ENCODE measurements at places on chromosomes 7 and 10. TPM values are rescaled to one million over a fixed set of nuclear protein-coding genes. Genes with fewer than 3 reads are reported as not detected.
A peak's percentile ranks its signal among the peaks of the same experiment; 100 is the strongest.

The FAM25A gene
- total RNA-seq = not detected

The TRIM50 gene
- 0.56 TPM for total RNA-seq

The LIPF gene
- not detected for total RNA-seq

The CDHR1 gene
- 0.09 TPM for total RNA-seq

The CYP3A4 gene
- total RNA-seq = 960 TPM

GRCh38 chr7:10075866-10076265, 897.8 kb upstream of the PHF14 start:
- no peak for DNase-seq

DNA sequence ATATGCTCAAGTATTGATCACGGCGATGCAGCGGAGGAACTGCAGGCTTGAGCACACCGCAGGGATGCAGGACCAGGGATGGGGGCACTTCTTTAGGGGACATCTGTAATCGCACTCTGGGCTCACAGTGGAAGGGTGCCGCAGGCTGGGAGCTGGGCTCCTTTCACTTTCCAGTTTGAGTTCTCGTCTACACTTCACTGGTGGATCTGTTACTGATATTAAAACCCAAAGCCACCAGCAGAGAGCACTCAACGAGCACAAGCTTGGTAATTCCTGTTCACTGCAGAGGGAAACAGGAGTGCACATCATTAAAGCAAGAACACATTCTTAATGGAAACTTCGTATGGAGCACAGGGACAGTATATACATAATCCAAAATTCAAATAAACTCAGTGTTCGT, 91.3 kb downstream of the PARD3 start:
- peak; percentile 65 for DNase-seq

DNA sequence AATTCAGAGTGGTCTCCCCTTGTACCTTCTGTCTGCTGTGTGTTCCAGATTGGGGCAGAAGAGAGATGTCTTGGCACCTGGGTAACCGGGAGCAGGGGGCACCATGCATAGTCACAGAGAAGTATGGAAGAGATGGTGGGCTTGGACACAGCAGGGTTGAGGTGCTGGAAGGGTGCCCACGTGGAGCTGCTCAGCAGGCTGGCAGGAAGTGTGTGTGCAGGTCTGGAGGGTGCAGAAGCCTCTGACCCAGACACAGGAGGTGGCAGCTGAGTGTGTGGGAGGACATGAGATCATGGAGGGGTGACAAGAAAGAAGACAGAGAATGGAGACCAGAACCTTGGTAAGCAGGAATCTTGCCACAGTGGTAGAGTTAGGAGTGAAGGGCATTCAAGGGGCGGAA, 42.3 kb upstream of the DUSP5 start:
- no peak for DNase-seq

- DNase-seq = no peak
Measured at GRCh38 chr10:99233000-99233688, 2.5 kb downstream of the HPSE2 start.

- no peak for DNase-seq
Measured at GRCh38 chr7:101635484-101635883, 6.4 kb upstream of the MYL10 start.

DNA sequence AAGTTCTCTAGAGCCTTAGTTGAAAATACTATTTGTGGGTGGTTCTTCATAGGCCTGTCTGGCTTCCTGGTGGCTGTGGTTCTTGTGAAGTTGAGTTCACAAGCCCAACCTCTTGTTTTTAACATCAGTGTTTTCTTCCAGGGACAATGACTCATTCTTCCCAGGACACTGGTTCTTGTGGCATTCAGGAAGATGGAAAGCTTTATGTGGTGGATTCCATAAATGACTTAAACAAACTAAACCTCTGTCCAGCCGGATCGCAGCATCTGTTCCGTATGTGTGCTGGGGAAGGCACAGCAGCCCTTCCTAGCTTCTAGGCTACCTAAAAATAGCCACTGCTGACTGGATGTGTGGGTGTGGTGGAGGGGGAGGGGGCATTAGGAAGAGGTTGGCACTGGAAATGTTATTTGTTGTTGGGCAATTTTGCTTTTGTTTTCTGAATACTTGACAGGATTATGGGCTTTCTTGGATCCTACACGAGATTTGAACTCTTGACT, 3.9 kb downstream of the LSMEM1 start:
- no peak for DNase-seq

DNA sequence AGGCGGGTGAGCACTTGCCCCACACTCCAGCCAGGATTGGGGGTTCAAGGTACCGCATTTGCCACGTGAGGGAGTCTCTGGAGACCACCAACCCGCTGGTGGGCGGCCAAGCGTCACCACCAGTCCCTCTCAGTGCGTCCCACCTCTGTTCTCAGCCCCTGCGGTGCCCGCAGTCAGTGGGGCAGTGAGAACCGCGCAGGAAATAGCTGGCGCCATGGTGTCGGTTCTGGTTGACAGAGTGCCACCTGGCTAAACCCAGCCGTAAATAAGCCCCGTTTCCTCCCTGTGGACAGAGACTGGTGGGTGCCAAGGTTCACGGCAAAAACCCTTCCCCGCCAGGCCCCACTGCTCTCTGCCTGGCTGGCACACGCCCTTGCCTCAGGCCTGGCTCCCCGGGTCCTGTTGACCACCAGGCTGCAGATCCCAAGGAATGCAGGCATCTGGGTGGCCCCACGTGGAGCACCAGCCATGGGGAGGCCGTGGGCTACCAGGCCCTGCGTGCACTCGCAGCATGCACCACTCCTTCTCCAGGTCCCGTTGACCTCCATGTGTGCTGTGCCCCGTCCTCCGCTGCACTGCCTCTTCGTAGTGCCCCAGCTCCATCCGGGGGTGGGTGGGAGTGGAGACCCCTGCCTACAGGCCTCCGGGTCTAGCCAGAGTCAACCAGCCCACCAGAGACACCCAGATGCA, 140.0 kb downstream of the LHPP start:
- DNase-seq = peak; percentile 13

GRCh38 chr7:119392-120163, 72.8 kb upstream of the FAM20C start:
- peak; percentile 72 for DNase-seq

- DNase-seq = no peak
Measured at GRCh38 chr7:47804767-47805545, 143.3 kb downstream of the PKD1L1 start.

DNA sequence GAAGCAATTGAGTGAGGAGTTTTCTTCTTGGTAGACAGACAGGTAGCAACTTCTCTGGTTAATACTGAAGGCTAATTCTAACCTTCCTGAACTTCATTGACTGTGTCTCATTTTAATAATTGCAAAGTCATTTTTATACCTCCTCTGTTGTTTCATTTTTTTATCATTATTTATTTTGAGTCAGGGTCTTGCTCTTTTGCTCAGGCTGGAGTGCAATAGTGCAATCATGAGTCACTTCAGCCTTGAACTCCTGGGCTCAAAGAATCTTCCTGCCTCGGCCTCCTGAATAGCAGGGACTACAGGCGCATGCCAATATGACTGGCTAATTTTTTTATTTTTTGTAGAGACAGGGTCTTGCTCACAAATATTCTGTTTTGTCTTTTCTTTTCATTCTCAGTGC, 45.4 kb downstream of the APBB1IP start:
- DNase-seq = no peak

DNA sequence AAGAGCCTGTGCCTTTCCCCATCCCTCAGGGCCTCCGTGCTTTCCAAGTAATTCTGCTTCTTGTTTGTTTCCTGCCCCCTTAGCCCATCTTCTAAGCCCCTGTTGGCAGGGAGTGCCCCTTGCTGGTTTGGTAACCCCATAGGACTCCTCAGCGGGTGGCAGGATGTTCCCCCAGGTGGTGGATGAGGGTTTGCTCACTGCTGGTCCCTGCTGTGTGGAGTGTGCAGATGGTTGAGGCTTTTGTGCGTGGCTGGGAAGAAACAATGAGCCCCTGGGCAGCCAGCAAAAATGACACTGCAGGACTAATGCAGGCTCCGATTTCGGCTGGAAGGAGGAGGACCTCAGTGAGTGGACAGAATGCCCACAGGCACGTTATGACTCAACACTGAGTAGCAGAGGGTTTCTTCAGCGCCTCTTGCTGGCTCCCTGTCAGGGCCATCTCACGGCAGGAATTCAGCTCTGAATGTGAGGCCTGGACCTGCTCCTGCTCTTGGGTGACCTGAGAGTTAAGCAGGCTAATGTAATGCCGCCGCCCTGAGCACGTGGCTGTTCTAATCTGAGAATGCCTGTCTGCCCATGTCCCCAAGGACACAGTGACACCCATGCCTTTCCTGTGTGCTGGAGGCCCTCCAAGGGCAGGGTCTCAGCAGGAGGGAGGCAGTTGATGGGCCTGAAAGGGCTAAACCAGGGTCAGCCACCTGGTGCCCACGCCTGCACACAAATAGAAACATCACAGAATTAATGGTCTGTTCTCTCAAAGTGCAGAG, 16.6 kb downstream of the BAG3 start:
- DNase-seq = no peak

DNA sequence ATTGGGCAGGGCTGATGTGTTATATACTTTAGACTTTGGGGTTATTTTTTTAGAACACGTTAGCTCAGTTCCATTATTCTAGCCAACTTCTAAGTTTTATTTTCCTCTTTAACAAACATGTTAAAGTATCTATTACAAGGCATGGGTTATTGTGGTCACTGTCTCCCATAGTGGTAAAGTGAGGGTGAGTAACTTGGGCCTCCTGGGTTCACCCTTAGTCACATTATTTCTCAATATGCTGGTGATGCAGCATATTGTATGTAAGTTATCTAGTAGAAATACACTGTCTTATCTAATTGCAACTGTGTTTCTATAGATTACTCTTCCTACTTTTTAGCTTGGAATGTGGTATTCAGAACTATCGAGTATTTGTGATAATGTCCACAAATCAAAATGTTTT, 65.9 kb downstream of the BBS9 start:
- DNase-seq = no peak

GRCh38 chr10:125816548-125816947, 6.5 kb downstream of the UROS start:
- no peak for DNase-seq

GRCh38 chr7:17357952-17358351, 59.5 kb downstream of the AHR start:
- no peak for DNase-seq

GRCh38 chr7:31776616-31777015, 89.6 kb downstream of the PPP1R17 start:
- no peak for DNase-seq

GRCh38 chr10:71044720-71045119, 156.4 kb upstream of the PCBD1 start:
- peak; percentile 12 for DNase-seq

DNA sequence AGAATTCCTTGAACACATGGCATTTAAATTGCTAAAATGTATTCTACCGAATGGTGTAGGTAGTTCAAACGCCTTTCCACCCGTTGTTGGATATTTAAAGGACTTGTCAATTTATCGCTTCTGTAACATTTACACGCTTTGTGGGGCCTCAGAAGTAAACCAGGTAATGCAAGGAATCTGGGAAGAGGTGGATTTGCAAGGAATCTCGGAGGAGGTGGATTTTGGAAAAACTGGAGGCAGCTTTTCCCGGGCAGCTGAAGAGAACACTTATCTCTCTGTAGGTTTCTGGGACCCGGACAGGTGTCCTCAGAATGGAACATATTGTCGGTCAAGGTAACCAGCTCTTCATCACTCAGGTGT, 592 bp upstream of the MAPK8 start:
- DNase-seq = no peak

DNA sequence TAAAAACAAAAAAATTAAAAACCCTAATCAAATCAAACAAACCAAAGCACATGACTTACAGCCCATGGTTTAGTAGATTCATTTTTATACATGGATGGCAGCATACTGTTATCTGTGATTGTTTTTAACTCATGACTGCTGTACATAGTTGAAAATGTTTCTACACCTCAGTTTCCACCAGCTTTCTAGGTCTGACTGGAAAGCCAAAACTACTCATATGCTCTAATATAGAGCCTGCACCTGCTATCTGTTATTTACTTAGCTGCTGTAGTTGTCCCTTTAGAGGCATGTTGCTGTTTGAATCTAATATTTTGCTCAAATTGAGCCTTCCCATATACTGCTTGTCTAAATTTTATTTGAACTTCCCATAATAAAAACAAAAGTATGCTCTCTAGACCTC, 289.9 kb upstream of the LRRN3 start:
- no peak for DNase-seq

GRCh38 chr7:38629651-38630510, 1.3 kb downstream of the AMPH start:
- DNase-seq = no peak

DNA sequence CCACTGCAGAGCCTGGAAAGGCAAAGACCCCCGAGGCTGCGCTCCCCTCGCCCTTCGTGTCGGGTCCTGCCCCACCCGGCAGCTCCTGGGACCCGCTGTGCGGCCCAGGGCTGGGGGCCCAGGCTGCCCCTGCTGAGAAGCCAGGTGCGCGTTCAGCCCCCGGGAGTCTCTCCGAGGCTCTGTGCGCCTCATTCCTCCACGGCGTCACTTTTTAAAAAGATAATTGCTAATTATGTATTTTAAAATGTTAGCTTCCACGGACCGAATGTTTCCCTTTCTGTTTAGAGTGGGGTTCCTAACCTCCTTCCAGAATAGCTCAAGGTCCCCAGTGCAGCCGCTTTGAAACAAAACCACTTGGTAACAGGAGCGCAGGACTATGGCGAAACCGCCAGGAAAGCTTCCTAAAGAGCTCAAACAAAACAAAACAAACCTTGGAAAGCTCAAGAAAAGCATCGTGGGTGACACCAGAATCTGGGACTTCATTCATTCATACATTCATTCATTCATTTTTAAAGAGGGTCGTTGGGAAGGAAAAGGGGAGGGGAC, 45.6 kb downstream of the PDIA4 start:
- DNase-seq = no peak

DNA sequence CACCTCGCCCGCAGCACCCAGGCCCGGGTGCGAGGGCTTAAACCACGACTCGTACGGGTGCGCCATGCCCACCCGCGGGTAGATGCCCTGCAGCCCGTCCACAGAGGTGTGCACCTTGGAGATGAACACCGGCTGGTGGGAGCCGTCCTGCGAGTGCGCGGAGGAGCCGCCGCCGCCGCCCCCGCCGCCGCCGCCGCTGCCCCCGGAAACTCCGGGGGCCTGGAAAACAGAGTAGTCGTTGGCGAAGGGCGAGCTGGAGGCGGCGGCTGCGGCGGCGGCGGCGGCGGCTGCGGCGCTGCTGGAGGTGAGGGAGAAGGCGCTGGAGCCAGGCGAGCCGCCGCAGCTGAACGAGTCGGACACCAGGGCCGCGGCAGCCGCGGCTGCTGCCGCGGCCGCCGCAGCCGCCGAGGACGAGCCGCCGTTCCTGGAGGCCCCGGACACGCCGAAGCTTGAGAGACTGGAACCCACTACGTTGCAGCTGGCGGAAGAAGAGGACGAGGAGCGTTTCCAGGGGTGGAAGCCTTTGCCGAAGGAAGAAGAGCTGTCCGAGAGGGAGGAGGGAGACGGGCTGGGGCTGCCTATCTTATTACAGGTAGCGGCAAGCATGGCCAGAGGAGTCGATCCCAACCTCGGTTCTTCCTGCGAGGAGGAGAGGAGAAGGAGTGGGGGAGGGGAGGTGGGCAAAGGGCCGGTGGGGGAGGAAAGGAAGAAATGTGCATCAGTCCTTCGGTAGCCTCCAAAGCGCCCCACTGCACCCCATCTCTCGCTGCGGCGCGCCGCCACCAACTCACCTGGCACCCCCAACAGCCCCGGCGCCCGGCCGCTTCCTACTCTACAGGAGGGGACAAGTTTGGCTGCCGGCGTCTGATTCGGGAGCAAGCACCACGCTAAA, 1.3 kb downstream of the SP8 start:
- no peak for DNase-seq
